ENCODE measurements at places on chromosomes 4 and X. TPM values are rescaled to one million over a fixed set of nuclear protein-coding genes. Genes with fewer than 3 reads are reported as not detected.

L1CAM gene
- total RNA-seq: 14.2 TPM

XG gene
- total RNA-seq: not detected

WWC2 gene
- total RNA-seq: 38.7 TPM

AFM gene
- total RNA-seq: not detected

NAP1L5 gene
- total RNA-seq: not detected

FRMPD3 gene
- 1.0 TPM for total RNA-seq

NPY5R gene
- 1.2 TPM for total RNA-seq

PRDM8 gene
- 1.8 TPM for total RNA-seq

SPOCK3 gene
- total RNA-seq: 0.51 TPM

DNA sequence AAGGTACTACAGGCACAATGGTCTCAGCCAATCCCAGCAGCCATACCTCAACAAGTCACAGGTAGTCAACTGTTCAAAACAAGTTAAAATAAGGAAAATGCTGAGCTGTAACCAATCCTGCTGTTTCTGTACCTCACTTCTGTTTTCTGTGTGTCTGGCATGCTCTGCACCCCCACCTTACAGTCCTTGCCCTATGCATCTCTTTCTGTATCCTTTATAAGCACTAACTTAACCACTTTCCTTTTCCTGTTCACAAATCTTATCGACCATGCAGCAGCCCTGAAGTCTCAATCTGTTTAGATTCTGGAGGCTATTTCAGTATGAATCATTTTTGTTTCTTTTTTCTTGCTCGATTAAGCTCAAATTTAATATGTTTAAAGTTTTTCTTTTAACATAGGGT lies 12.5 kb upstream of the FAM13A start:
- no peaks in the 10 kb centered on the region for H3K36me3 ChIP-seq
- H3K27me3 ChIP-seq: no peaks in the 10 kb centered on the region
- no peak for DNase-seq
- H3K27ac ChIP-seq: no peak overlapping the region
- H3K4me3 ChIP-seq: no peak overlapping the region

DNA sequence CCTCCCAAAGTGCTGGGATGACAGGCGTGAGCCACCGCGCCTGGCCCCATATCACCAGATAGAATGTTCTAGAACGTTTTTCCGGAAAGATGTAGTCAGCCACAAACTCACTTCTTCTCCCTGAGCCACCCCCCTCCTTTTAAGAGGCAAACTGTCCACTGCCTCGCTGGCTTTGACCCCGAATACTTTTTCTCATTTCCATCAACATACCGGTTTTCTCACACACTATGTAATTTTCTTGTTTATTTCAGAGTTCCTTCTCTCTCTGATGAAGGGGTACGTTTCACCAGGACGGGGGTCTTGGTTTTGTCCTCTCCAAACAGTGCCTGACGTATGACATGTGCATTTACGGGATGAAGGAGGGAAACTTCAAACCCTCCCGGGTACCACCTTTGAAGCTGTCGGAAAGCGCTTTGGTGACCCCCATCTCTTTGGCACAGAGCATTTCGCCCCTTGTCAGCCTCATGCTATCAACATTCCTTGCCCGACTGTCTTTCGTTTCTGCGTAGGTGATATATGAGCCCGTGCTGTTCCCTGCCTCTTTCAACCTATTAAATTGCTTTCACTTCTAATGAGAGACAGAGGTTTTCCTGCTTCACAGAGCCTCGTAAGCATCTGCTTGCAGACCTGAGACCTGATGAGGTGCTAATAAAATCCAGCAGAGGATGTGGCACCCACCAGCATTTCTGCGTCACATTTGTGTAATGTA lies 73.8 kb downstream of the CRLF2 start:
- no peaks in the 10 kb centered on the region for H3K4me1 ChIP-seq
- H3K4me3 ChIP-seq: no peak overlapping the region
- DNase-seq: no peak
- H3K27me3 ChIP-seq: no peaks in the 10 kb centered on the region

DNA sequence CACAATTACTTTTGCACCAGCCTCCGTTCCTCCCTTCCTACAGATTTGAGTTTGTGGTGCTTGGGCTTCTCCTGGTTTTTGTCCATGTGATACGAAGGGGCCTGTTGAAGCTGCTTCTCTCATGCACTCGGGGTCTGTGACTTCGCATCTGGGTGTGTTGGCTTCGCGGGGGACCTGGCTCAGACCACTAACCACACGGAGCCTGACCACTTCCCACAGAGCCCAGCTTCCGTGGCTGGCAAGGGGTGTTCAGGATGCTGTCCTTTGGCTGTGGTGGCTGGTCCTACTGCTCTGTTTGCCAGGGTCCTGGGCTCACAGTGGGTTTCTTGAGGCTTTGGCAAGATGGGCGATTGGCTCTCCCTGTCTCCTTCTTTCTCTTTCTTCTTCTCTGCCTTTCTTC lies 19.8 kb upstream of the XG start:
- no peak overlapping the region for H3K27ac ChIP-seq
- H3K36me3 ChIP-seq: peaks cover 15% of the 10 kb centered on the region
- no peak for DNase-seq
- H3K4me3 ChIP-seq: no peak overlapping the region
- no peaks in the 10 kb centered on the region for H3K27me3 ChIP-seq

GRCh38 chr4:17132226-17132625 lies 233.8 kb upstream of the LDB2 start:
- no peaks in the 10 kb centered on the region for H3K36me3 ChIP-seq
- no peaks in the 10 kb centered on the region for H3K4me1 ChIP-seq
- H3K27me3 ChIP-seq: peaks cover 16% of the 10 kb centered on the region
- no peak overlapping the region for H3K27ac ChIP-seq
- no peak overlapping the region for H3K4me3 ChIP-seq

GRCh38 chr4:153241970-153242838 lies 38.0 kb downstream of the TRIM2 start:
- no peak overlapping the region for H3K4me3 ChIP-seq
- H3K27ac ChIP-seq: no peak overlapping the region
- peaks cover 11% of the 10 kb centered on the region for H3K36me3 ChIP-seq
- no peak for DNase-seq
- H3K4me1 ChIP-seq: peaks cover 22% of the 10 kb centered on the region
- no peaks in the 10 kb centered on the region for H3K27me3 ChIP-seq

- H3K4me3 ChIP-seq: no peak overlapping the region
- no peaks in the 10 kb centered on the region for H3K36me3 ChIP-seq
- no peak for DNase-seq
Observed at GRCh38 chr4:25011135-25011866, 19.4 kb downstream of the LGI2 start.

DNA sequence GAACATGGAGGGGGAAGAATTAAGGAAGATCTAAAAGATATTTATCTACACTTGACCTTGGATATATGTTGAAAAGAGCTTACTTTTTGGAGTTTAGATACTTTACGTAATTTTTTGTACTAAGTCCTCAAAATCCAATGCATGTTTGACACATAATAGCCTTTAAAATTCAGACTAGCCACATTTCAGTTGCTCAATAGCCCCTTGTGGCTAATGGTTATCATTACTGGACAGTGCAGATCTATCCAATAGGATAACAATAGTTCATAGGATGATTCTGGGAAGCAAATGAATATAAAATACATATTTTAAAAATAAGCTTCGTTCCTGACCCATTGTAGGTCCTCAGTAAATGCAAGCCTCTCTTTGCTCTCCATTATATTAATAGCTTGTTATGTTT lies 13.8 kb downstream of the AP1AR start:
- no peak overlapping the region for H3K4me3 ChIP-seq
- no peak overlapping the region for H3K27ac ChIP-seq
- DNase-seq: no peak
- H3K27me3 ChIP-seq: no peaks in the 10 kb centered on the region
- no peaks in the 10 kb centered on the region for H3K36me3 ChIP-seq
- peaks cover 2% of the 10 kb centered on the region for H3K4me1 ChIP-seq

GRCh38 chrX:285076-285677 lies 4.0 kb downstream of the PLCXD1 start:
- no peak overlapping the region for H3K4me3 ChIP-seq
- no peak for DNase-seq
- H3K36me3 ChIP-seq: peaks cover 7% of the 10 kb centered on the region
- H3K27me3 ChIP-seq: no peaks in the 10 kb centered on the region
- no peak overlapping the region for H3K27ac ChIP-seq
- H3K4me1 ChIP-seq: no peaks in the 10 kb centered on the region

DNA sequence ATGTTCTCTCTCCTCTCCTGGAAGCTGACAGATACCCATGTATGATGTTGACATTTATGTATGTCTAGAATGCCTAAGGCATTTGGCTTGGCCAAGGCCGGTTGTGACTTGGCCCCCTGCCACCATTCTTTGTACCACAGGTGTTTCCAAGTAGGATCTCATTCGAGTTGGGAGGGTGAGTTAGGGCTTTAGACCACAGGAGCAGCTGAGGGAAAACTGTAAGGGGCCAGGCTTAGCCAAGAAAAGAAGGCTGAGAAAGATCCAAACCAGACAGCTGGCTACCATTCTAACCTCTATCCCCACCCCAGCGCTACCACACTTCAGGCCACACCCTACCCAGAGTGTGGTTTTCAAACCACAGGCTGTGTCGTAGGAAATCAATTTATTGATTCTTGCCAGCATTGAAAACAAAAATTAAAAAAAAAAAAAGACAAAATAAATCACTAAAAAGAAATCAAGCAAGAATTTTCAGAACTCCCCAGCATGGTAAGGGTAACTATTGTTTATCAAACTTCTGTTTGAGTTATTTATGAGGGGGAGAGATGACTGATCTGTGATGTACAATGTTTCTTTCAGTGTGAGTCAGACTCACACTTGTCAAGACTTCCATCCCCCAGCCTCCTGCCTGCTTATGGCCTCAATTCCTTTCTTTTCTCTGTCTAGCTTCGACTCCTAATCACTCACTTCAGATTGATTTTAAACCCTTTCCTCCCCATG lies 9.9 kb downstream of the TMSB4X start:
- H3K27me3 ChIP-seq: no peaks in the 10 kb centered on the region
- H3K4me1 ChIP-seq: peaks cover 64% of the 10 kb centered on the region
- peaks cover 39% of the 10 kb centered on the region for H3K36me3 ChIP-seq

GRCh38 chr4:36054694-36055422 lies 189.5 kb downstream of the ARAP2 start:
- H3K27me3 ChIP-seq: no peaks in the 10 kb centered on the region
- H3K36me3 ChIP-seq: no peaks in the 10 kb centered on the region
- no peak overlapping the region for H3K27ac ChIP-seq
- DNase-seq: no peak
- H3K4me3 ChIP-seq: no peak overlapping the region

DNA sequence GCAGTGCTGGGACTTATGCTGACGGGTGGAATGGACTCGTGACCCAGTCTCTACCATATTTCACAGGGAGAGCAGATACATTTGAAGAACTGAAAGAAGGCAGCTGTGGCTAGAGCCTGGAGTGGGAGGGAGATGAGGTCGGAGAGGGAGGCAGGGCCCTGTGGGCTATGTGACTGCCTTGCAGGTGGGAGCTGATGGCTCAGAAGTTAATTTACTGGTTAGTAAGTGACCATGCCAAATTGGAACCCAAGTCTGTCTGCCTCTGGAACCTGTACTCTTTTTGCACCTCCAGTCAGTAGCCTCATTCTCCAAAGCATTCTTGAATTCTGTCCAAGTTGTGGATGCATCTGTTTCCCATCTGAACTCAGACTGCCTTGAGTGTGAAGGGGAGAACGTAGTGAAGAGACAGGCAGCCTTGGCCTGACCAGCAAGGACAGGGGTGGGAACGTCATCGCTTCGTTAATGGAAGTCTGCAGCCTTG lies 92.3 kb downstream of the REPS2 start:
- H3K27me3 ChIP-seq: no peaks in the 10 kb centered on the region

- H3K4me3 ChIP-seq: no peak overlapping the region
- H3K27ac ChIP-seq: no peak overlapping the region
- H3K27me3 ChIP-seq: no peaks in the 10 kb centered on the region
- no peaks in the 10 kb centered on the region for H3K4me1 ChIP-seq
- H3K36me3 ChIP-seq: no peaks in the 10 kb centered on the region
Observed at GRCh38 chr4:14768449-14768848, 233.8 kb upstream of the CPEB2 start.

GRCh38 chr4:129748991-129749390 lies 653.0 kb downstream of the C4orf33 start:
- no peaks in the 10 kb centered on the region for H3K27me3 ChIP-seq
- H3K4me3 ChIP-seq: no peak overlapping the region
- peaks cover 7% of the 10 kb centered on the region for H3K4me1 ChIP-seq
- no peak for DNase-seq

DNA sequence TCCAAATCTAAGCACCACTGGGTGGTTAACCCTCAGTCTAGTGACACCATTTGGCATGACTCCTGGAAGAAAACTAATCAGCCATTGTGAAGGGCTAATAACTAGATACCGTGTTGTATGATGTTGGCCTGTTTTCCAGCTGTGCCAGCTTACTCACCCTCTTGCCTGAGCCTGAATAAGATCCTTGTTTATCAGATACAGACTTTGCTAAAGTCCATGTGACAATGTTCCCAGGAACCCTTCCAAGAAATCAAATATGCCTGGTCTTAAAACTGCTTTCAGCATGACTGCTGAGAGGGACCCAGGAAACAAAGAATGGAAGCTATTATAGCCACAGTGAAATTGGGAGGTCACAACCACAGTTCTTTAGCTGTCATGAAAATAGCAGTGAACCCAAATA lies 640.8 kb upstream of the INTU start:
- H3K36me3 ChIP-seq: no peaks in the 10 kb centered on the region
- DNase-seq: no peak
- H3K4me3 ChIP-seq: no peak overlapping the region
- no peak overlapping the region for H3K27ac ChIP-seq

- H3K27ac ChIP-seq: no peak overlapping the region
- no peak overlapping the region for H3K4me3 ChIP-seq
- H3K4me1 ChIP-seq: no peaks in the 10 kb centered on the region
- H3K27me3 ChIP-seq: no peaks in the 10 kb centered on the region
Observed at GRCh38 chr4:168734703-168735678, 238.1 kb downstream of the PALLD start.

GRCh38 chr4:119039779-119040178 lies 95.9 kb upstream of the MYOZ2 start:
- no peaks in the 10 kb centered on the region for H3K36me3 ChIP-seq
- H3K4me1 ChIP-seq: peaks cover 7% of the 10 kb centered on the region
- no peaks in the 10 kb centered on the region for H3K27me3 ChIP-seq
- no peak overlapping the region for H3K27ac ChIP-seq
- H3K4me3 ChIP-seq: no peak overlapping the region

GRCh38 chrX:153770601-153771414 lies 6.8 kb downstream of the PLXNB3 start:
- no peak for DNase-seq
- no peaks in the 10 kb centered on the region for H3K27me3 ChIP-seq
- no peak overlapping the region for H3K4me3 ChIP-seq

All from Calu3 (cell line).